ENCODE measurements at places on chromosomes 5 and 9.

DNA sequence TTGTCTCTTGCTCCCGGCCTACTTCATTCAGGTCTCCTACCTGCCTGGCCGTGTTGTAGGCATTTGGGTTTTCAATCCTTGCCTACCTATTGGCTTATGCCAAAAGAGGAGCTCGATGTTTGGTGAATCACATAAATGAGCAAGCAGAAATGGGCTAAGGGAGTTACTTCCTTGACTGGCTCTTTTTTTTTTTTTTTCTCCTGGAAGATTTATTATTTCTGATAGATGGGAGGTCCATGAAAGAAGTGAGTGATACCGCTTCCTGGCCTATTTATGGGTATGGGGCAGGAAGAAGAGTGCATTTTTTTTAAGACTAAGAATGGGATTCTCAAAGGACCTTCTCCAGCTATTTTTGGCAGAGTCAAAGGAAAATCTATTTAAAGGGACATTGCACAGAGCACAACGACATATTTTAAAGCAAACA, 294.1 kb downstream of the ARHGAP26 start:
- no peak for DNase-seq

GRCh38 chr9:129280236-129280622, 102.2 kb upstream of the IER5L start:
- no peak for DNase-seq

DNA sequence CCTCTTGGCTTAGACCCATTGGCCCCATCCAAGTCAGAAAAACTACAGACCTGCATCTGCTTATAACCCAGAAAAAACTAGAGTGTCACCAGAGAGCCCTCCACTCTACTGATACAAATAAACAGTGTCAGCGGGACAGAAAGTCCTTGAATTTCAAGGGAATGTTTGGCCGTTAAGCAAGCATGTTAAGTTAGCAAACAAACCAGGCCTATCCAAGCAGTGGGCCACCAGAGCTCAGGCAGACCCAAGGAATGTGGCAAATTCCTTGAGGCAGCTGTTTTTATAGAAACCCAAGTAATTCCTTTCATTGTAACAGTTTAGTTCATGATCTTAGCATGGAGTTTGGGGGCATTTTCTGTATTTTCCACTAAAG, 70.9 kb downstream of the PRLR start:
- peak; percentile 54 for DNase-seq

GRCh38 chr5:140591747-140592372, 27.2 kb downstream of the SLC35A4 start:
- no peak for DNase-seq

GRCh38 chr5:176883700-176884570, 15.2 kb downstream of the HK3 start:
- DNase-seq = no peak

- DNase-seq = no peak
These were observed 20.8 kb downstream of the LHFPL2 start for GRCh38 chr5:78627766-78628165.

DNA sequence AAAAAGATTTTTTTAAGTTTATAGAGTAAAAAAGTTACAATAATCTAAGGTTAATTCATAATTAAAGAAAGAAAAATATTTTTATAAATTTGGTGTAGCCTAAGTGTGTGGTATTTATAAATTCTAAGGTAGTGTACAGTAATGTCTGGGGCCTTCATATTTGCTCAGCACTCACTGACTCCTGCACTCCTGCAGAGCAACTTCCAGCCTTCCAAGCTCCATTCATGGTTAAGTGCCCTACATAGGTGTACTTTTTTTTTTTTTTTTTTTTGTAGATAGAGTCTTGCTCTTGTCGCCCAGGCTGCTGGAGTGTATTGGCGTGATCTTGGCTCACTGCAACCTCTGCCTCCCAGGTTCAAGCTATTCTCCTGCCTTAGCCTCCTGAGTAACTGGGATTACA, 10.1 kb downstream of the ACOT12 start:
- DNase-seq = no peak

- peak; percentile 62 for DNase-seq
These were observed 70.8 kb upstream of the LPCAT1 start for GRCh38 chr5:1594357-1595106.

- no peak for DNase-seq
These were observed 2.1 kb upstream of the MARCHF6 start for GRCh38 chr5:10351199-10351905.

- no peak for DNase-seq
These were observed 723.2 kb downstream of the TLE4 start for GRCh38 chr9:80294955-80295354.

DNA sequence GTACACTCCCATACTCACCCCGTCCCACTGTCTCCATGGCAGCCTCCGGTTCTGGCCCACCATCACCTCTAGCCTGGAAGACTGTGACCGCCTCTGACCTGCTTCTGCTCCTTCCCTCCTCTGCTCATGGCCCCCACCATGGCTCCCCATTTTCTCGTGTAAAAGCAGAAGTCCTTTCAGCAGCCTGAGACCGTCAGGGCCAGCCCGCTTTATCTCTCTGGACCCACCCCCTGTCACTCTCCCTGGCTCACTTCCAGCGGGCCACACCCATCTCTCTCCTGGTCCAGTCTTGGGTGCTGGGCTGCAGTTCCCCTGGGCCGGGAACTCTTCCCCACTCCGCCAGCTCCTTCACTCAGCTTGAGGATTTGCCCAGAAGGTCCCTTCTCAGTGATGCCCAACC, 96.0 kb upstream of the RUFY1 start:
- no peak for DNase-seq

DNA sequence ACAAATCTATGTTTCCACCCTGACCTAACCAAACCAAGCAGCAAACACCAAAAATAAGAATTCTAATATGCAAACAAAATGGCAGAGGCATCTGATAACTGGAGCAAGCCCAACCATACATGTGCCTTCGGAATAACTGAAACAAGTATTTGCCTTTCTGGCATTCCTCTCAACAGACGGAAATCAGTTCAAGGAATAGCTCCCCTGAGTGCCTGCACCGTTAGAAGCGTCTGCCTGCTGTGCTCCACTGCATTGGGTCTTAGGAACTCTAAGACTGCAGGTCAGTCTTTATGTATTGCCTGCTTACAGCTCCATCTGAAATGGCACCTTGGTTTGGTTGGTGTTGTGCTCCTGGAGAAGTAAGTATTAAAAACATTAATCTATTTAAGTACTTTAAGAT, 98.5 kb downstream of the MRPS27 start:
- DNase-seq = no peak

GRCh38 chr9:114910541-114910940, 19.9 kb downstream of the TNFSF8 start:
- DNase-seq = no peak

- DNase-seq = no peak
These were observed 68.2 kb downstream of the MVB12B start for GRCh38 chr9:126394802-126395201.

DNA sequence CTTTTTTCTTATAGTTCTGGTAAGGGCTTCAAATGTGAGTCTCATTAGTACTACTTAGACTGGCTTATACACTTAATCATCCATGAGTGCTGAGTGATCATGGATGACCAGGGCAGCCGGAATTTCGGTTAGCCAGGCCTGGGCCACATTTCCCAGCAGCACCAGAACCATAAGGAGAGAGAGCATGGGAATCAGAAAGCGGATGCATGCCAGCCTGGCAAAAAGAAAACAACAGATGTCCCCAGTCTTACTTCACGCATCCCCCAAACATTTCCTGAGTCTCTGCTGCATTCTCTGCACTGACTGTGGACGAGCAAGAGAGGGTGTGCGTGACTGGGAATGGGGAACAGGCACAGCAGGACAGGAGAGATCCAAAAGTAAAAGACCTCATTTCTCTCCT, 371.1 kb upstream of the ZNF608 start:
- DNase-seq = no peak

DNA sequence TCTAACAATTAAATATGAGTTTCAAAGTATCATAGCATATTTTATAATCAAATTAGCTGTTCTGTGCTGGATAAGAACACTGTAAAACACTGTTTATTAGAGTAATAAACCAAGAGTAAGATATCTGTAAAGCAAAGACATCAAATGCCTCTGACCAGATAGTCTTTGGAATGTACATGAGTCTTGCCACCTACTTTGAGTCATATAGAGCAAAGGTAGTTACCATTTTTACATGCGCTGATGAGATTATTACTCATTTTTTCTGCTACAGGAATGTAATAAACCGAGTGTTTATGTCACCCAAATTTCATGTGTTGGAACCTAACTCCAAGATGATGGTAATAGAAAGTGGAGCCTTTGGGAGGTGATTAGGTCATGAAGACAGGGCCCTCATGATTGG, 654.5 kb downstream of the CETN3 start:
- no peak for DNase-seq

- no peak for DNase-seq
These were observed 310.1 kb downstream of the PLK2 start for GRCh38 chr5:58149746-58150145.

- no peak for DNase-seq
These were observed 42.5 kb downstream of the SEMA4D start for GRCh38 chr9:89455356-89455824.

DNA sequence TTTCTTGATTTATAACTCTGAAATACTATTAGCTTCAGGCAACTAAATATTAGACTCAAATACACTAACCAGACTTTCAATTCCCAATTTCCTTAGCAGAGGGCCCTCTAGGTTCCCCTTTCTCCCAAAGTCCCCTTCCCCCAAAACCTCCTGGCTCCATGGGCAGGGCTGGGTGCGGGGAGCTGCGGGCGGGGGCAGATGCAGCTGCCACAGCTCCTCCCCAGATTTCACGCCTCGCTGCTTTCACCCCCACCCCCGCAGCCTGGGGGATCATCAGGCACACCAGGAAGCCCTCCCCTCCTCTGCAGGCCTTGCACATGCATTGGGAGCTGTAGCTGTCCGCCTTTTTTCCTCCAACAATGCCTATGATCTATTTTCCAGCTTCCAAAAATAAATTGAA, 82.8 kb upstream of the SPATA31C2 start:
- no peak for DNase-seq

GRCh38 chr9:114343471-114344187, 14.0 kb downstream of the ORM2 start:
- DNase-seq = no peak

GRCh38 chr5:110251366-110251765, 475.1 kb downstream of the TMEM232 start:
- DNase-seq = no peak

DNA sequence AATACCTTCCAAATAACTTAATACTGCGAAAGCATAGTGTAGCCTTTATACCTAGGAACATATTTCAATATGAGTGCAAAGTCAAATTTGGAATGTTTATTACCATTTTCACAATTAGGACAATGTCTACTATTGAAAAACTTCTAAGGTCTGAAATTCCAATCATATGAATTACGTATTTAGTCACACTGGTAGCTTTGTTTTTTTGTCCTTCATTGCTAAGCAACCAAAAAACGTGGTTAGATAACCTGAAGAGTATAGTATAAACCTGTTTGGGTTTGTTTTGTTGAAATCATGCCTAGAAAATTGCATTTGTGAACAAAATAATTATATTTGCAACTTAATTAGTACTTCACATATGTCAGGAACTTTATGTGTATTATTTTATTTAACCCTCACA, 134.2 kb downstream of the FBXO4 start:
- no peak for DNase-seq

DNA sequence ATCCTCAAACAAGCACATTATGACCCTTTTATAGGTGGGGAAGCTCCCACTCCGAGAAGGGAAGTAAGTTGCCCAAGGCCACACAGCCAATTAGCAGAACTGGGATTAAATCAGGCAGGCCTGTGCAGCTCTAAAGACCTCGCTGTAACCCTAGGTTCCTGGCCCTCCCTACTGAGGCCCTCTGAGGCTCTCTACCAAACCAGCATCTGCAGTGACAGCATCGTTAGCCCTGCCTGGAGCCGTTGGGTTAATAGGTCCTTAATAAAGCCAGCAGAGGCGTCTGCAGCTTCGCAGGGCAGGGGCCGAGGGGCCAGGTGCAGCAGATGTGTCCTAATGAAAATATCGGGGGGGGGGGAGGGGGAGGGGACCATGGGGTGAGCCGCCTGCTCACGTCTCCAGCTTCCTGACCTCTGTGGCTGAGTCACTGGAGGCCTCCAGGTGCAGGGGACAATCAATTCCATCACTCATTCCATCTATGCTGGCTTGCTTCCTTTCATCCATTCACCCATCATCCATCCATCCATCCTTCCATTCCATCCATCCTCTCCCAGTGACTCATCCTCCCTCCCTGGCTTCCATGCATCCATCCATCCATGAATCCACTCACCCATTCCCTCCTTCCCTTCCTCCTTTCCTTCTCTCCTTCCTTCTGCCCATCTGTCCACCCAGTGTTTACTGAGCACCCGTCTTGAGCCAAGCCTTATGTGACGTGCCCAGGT, 203.9 kb downstream of the C9orf50 start:
- DNase-seq = no peak

DNA sequence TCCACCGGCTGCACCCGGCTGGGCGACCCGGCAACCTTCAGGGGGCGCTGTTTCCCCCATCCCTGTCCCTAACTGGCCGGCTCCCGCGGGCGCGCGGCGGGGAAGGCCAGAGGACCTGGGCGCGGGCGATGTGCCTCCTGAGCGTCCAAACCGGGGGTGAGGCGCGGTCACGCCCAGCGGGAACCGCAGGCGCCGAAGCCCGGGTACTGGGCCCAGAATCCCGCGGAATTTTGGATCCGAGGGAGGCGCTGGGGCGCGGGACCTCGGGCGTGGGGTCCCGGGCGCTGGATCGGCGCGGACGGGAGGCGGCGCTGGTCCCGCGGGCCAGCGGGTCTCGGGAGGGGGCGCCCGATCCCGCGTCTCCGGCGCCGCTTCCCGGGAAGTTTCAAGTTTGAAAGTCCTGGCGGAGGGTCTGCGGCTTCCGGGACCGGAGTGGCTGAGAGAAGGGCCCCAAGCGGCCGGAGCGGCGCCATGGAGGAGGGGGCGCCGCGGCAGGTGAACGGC, at the start of gene PKN3:
Gene PKN3 (plus strand): TSS at position 59 of the 504 bp plus-strand sequence. CDS start 413 bp downstream, at position 472.
- DNase-seq = peak; percentile 50

DNA sequence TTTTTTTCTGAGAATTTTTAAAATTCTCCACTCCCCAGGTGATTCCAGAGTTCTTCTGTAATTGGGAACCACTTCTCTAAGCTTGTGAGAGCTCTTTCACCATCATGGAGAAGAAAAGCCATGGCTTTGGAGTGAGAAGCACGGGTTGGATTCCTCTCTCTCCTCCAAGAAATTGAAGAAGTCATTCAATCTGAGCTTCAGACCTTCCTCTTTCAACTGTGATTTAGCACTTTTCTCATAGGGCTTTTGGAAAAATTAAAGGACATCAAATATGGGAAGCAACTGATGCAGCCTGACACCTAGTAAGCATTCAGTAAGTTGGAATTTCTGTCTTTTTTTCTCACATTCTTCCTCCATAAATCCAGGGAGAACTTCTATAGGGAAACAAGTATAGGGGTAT, 580.4 kb upstream of the KLF4 start:
- DNase-seq = no peak

DNA sequence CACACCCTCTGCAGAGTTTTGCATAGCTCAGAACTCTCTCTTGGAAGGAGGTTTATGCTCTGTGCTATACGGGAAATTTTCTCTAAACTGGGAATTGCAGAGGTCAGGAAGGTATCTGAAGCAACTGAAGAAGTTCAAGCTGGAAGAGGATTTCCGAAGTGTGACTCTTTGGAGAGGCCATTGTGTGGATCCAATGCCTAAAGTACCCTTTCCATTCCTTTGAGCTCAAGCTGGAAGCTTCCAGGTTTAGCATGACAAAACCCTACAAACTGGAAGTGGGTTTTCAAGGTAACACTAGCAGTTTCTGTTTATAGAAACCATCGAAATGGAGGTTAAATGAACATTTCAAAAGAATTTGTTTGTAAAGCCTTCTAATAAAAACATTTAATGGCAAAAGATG, 187.1 kb downstream of the CFAP90 start:
- no peak for DNase-seq

GRCh38 chr5:129101794-129102193, 7.2 kb downstream of the ISOC1 start:
- DNase-seq = no peak

- peak; percentile 47 for DNase-seq
These were observed 15.1 kb downstream of the ERMP1 start for GRCh38 chr9:5817862-5818261.
